ENCODE measurements at places on chromosomes 7 and 10. TPM values are rescaled to one million over a fixed set of nuclear protein-coding genes. Genes with fewer than 3 reads are reported as not detected.

Gene CLDN3
- not detected for polyA plus RNA-seq

Gene BMPER
- 0.97 TPM for polyA plus RNA-seq

DNA sequence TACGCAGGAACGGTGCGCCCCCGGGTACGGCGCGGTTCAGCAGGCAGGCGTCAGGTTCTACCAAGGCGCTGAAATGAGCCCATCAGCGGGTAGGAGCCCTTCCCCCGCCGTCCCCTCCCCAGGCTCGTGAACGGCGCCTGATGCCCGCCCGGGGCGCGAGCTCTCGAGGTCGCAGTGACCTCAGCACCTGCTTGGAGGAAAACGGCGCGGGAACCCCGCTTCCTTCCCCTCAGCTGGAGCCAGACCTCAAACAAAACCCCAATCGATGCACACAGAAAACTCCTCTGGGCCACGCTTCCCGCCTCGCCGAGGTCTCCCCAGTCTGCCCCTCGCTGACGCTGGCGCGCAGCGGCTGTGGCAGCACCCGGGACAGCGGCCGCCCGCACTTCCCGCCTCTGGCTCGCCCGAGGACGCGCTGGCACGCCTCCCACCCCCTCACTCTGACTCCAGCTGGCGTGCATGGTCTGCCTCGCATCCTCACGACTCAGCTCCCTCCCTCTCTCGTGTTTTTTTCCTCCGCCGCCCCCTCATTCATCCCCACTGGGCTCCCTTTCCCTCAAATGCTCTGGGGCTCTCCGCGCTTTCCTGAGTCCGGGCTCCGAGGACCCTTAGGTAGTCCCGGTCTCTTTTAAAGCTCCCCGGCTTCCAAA is 514 bp upstream of the GAD2 start:
- no peak for DNase-seq

DNA sequence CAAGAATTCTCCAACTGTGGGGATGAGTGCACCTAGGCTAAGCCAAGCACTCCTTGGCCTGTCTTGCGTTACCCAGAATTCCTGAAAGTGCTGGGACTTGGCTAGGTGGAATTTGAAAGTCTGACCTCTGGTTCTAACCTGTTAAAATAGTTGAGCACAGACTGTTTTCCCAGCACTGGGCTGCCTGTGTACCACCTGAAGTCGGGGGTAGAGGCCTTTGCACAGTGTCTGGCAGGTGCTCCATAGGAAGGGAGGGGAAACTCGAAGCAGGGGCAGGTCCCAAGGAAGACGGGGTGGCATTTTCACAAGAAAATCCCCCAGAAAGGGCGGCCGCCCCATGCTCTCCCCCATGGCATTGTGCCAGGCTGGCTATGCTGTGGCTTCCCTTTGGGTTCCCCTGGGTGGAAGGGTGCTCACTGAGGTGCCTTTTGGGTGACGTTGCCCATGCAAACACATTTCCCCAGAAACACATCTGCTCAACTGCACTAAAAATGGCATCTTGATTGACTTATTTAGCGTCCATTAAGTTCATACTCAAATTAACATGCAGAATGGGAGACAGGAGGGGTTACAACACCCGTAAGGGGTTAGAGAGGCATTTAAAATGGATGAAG is 62.9 kb downstream of the SYPL1 start:
- no peak for DNase-seq

- DNase-seq = no peak
These were observed 166.0 kb downstream of the PIP4K2A start for GRCh38 chr10:22548344-22548743.
